Gastrocnemius medialis (tissue), 4 donors: ENCODE measurements at places on chromosomes 2 and 18. TPM values are rescaled to one million over a fixed set of nuclear protein-coding genes. Genes with fewer than 3 reads are reported as not detected.

UGT1A4 gene
- 0.51 TPM for total RNA-seq

GRCh38 chr18:63177919-63178821 lies 141.4 kb downstream of the BCL2 start:
- H3K27me3 ChIP-seq = no peaks in the 10 kb centered on the region
- peaks cover 43% of the 10 kb centered on the region for H3K4me1 ChIP-seq
- peak overlapping the region; percentile 39 for H3K4me3 ChIP-seq

GRCh38 chr2:225030203-225030602 lies 12.1 kb downstream of the DOCK10 start:
- DNase-seq = no peak
- H3K4me3 ChIP-seq = no peak overlapping the region
- no peaks in the 10 kb centered on the region for H3K36me3 ChIP-seq
- H3K27ac ChIP-seq = no peak overlapping the region
- H3K4me1 ChIP-seq = no peaks in the 10 kb centered on the region

- no peak for DNase-seq
- no peak overlapping the region for H3K27ac ChIP-seq
- no peak overlapping the region for H3K4me3 ChIP-seq
- no peaks in the 10 kb centered on the region for H3K36me3 ChIP-seq
- H3K27me3 ChIP-seq = no peaks in the 10 kb centered on the region
- no peaks in the 10 kb centered on the region for H3K4me1 ChIP-seq
Observed at GRCh38 chr18:11064106-11064505, 85.3 kb downstream of the PIEZO2 start.

DNA sequence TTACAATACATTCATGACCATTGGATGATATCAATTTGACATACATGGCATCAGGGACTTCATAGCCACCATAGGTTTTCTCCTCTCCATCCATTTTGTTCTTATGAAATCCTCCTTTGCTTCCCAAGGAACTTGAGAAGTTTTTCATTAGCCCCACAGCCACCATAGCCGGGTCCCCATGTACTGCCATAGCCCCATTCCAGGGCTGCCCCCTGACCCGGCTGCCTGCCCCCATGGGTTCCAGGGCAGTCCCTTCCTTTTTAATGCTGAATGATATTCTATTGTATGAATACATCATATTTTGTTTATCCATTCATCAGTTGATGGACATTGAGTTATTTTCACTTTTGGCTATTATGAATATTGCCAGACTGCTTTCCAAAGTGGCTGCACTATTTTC lies 20.4 kb downstream of the ATP6V1B1 start:
- no peak overlapping the region for H3K27ac ChIP-seq
- no peak overlapping the region for H3K4me3 ChIP-seq
- H3K4me1 ChIP-seq = no peaks in the 10 kb centered on the region
- H3K27me3 ChIP-seq = peaks cover 9% of the 10 kb centered on the region
- no peak for DNase-seq
